D341Med (cell line): ENCODE measurements at places on chromosomes 6 and 20.

- no peak for DNase-seq
Measured at GRCh38 chr6:113620386-113620785, 236.8 kb upstream of the MARCKS start.

DNA sequence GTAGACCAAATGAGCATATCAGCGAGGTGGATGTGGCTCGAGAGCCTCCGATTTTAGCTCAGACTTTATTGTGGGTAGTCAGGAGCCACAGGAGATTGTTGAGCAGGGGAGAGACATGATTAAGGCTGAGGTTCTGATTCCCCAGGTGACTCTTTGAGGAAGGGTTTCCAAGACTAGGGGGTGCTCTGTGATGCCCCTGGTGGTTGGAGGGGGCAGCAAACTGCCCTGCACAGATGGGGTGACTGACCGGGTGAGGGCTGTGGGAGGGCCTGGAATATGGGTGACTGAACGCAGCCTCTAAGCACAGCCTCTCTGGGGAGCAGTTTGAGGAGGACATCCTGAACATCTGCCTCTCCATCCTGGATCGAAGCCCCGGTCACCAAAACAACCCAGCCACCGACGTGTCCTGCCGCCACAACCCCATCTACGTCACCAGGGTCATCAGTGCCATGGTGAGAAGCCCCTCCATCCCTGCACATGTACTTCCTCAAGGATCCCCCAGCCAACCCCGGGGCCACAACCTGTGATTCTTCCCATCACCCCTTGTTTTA, 17.0 kb downstream of the TGM6 start:
- no peak for DNase-seq

GRCh38 chr20:37757550-37757949, 63.7 kb downstream of the CTNNBL1 start:
- DNase-seq: peak; percentile 32

GRCh38 chr6:63278916-63279315, 40.9 kb downstream of the LGSN start:
- no peak for DNase-seq

- DNase-seq: no peak
Measured at GRCh38 chr6:167996424-167997199, 859 bp upstream of the KIF25 start.

- no peak for DNase-seq
Measured at GRCh38 chr6:151136141-151136755, 103.5 kb upstream of the AKAP12 start.

- DNase-seq: no peak
Measured at GRCh38 chr20:63071541-63072181, 64.9 kb upstream of the BHLHE23 start.

- no peak for DNase-seq
Measured at GRCh38 chr6:7914991-7915789, 4.6 kb upstream of the TXNDC5 start.

DNA sequence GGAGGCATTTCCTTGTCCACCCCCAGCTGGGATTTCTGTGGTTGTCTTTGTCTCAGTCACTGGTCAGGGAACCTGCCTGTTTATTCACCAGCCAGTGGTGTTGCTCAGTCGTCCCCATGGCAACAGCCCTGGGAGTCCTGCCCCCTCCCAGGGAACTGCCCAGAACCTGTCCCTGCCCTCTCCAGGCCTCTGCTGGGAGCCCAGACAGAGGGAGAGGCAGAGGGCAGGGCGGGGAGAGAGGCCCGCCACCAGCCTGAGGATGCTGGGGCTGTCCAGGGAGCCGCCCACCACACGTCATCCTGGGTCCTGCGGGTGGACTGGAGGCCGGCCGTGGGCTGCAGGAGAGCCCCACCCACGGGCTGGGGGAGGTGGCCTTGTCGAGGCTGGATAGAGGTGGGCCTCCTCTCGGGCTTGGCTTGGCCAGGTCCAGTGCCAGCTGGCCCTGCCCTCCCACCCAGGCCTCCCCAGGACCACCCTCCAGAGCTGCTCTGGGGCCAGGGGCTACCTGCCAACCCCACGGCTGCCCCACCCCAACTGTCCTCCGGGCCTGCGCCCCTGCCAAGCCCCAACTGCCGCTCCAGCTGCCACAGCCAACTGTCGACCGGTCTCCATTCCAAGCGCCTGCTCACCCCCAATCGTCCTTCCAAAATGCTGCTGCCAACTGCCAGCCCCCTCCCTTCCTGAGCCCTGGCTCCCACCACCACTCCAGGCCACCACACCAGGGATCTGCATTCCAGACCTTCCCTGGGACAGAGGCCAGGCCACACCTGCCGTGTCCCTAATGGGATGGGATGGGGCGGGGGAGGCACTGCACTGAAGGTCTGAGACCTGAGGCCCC, 4.2 kb upstream of the ZBTB46 start:
- DNase-seq: no peak

- no peak for DNase-seq
Measured at GRCh38 chr20:43987531-43987930, 72.9 kb downstream of the TOX2 start.

DNA sequence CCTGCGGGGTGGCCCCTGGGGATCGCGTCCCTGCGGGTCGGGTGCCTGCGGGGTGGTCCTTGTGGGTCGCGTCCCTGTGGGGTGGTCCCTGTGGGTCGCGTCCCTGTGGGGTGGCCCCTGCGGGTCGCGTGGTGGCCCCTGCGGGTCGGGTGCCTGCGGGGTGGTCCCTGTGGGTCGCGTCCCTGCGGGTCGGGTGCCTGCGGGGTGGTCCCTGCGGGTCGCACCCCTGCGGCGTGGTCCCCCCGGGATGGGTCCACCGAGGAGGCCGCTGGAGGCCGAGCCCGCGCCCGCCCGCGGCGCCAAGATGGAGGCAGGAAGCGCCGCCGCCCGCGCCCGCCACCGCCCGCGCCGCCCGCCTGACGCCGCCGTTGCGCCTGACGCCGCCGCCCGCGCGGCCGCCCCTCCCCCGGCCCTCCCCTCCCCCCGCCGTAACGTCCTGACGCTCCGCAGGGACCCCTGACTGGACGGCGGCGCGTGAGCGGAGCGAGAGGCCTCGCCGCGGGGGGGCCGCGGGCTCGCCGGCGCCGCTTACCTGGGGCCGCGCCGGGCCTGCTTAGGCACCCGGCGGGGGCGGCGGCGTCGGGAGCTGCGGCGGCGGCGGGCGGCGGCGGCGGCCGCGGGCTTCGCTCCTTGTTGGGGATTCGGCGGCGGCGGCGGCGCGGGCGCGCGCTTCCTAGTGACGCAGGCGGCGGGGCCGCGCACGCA, at the start of gene GMEB2:
GMEB2 (minus strand) TSS at position 678 of the 705 bp plus-strand sequence. CDS start 7,704 bp downstream, outside the sequence.
- peak; percentile 95 for DNase-seq

GRCh38 chr6:109069746-109070145, 24.9 kb downstream of the SESN1 start:
- no peak for DNase-seq

- DNase-seq: no peak
Measured at GRCh38 chr6:168302534-168302933, 17.0 kb downstream of the DACT2 start.

- no peak for DNase-seq
Measured at GRCh38 chr6:36328600-36328999, 8.1 kb downstream of the BNIP5 start.

DNA sequence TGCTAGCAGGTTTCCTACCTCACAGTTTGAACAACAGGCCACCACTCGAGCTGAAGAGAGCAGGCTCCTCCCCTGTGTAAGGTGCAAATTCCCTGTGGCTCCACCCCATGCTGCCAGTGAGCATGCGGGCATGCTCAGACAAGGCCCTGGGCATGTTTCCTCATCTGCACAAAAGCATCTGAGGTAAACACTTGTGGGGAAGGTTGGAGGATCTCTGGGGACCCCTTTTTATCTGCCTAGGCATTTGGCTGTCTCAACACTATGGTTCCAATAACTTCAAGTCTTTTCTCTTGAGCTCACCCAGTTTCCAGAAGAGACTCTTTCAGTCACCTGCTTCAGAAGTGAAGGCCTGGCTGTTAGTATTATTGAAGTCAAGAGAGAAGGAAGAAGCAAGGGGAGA, 9.4 kb downstream of the C6orf58 start:
- DNase-seq: no peak

DNA sequence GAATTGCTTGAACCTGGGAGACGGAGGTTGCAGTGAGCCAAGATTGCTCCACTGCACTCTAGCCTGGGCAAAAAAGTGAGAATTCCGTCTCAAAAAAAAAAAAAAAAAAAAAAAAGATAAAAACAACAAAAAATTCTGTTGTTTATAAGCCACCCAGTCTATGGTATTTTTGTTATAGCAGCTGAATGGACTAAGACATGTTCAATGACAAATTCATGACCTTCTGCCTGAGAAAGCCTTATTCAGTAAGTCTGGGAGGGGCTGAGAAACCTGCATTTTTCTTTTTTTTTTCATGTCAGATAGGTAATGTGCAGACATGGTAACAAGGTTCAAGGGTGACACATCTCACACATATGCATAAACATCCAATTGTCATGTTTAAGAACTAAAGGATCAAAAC, 40.4 kb upstream of the TRAF3IP2 start:
- DNase-seq: no peak

GRCh38 chr6:132209351-132209750, 191.9 kb downstream of the MOXD1 start:
- DNase-seq: no peak

DNA sequence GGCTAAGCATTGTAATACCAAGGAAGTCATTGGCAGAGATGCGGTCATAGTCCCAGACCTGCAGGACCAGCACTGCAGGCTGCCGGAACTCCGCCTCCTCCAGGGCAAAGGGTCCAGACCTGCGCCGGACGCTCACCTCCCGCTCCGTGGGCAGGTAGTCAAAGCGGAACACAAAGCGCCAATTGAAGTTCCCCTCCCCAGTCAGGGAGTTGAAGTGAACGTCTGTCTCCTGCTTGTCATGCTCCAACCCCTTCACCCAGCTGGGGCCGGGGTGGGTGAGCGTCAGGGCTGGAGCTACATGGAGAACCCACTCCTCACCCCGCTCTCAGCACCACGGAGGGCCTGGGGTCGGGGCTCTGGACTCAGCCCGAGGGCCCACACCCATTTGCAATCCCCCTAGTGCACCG, 18.2 kb downstream of the ERGIC3 start:
- peak; percentile 21 for DNase-seq

DNA sequence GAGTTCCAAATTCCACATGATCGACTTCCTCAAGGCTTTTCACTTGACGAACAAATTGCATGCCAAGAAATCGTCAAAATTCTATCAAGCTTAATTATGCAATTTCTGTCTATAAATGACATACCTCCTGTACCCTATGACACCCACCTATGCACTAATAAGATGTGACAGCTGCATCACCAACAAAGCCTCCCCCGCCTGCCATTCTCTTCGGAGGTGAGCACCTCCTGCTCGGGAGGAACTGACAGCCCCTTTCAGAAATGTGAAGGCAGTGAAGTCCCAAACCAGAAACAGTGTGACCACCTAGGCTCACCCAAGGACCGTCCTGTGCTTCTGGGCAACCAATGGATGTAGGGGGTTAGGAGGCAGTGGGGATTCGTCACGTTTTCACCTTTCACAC, 37.1 kb downstream of the GPR6 start:
- DNase-seq: no peak

- DNase-seq: peak; percentile 50
Measured at GRCh38 chr6:161273752-161274487, at the start of gene AGPAT4. AGPAT4 (minus strand) TSS chr6:161274061; CDS start chr6:161232213, 41,848 bp downstream.

- no peak for DNase-seq
Measured at GRCh38 chr6:132198040-132198439, 203.2 kb downstream of the MOXD1 start.

- DNase-seq: no peak
Measured at GRCh38 chr20:4946986-4947385, 54.3 kb downstream of the SLC23A2 start.

DNA sequence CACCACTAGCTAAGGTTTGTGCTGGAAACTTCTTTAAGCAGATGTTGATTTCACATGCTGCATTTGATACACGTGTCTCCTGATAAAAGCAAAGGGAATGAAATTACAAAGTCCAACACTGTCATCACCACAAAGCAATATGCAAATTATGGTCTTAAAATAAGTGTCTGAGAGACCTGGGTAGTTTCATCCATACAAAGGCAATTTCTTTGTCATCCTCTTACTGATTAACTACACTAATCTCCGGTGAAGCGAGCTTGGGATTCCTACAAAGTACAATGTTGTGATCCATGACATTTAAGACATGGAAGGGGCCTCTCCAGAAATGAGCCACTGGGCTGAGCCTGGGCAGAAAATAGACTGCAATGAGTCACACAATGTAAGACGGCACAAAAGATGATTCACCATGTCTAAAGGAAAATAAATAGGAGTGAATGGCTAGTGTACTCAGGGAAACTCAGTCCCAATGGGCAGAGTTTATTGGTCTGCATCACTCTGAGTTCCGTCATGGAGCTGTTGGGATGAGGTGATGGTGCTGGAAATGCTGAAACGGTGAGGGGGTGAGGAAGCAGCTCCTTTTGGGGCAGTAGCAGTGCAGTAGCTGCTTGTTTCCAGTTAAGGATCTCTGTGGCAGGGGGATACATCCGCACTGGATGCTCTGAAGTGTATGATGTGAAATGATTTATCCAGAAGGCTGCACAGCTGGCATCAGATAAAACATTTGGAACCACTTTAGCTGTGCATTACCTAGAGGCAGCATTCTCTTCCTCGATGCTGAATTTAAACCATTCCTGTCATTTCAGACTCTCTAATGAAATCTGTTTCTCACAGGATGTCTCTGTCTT, 103.3 kb downstream of the IBTK start:
- DNase-seq: no peak

- no peak for DNase-seq
Measured at GRCh38 chr6:130381012-130381411, 15.2 kb downstream of the TMEM200A start.
